NCI-H1105 treated with DMSO at 0.1 percent for 48 hours (cell line): ENCODE measurements at places on chromosomes 4 and X.

DNA sequence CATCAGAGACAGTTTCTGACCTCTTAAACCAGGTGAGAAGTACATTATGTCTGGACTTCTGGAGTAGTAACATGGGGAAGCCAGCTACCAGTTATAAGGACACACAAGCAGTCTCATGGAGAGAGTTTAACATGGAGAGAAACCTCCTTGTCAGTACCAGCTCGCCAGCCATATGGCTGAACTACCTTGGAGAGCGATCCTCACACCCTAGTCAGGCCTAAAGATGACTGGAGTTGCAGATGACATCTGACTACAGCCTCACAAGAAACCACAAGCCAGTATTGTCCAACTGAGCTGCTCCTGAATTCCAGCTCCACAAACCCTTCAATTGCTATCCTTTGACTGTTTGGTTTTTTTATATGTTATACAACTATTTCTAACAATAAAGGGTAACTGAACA, 49.8 kb downstream of the PDHA2 start:
- DNase-seq = no peak

DNA sequence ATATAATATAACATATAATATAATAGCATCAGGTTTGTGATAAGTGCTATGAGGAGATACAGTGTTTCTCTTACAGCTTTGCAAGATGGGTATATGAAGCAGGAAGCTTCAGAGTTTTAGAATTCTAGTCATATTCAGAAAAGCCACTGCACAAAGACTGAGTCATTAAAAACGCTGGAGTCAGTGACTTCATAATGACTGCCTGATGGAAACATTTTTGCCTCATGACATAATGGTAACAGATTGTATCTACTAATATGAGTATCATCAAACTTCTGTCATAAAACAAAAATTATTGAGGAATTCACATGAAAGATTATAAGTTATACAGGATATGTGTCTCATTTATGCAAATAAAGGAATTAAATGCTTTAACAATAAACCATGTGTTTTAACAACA, 46.8 kb downstream of the EPHA5 start:
- no peak for DNase-seq

- DNase-seq = peak; percentile 16
These were observed 861 bp downstream of the SEC24D start for GRCh38 chr4:118834960-118835569.

- DNase-seq = no peak
These were observed 19.1 kb downstream of the GPRASP3 start for GRCh38 chrX:102739657-102740056.

DNA sequence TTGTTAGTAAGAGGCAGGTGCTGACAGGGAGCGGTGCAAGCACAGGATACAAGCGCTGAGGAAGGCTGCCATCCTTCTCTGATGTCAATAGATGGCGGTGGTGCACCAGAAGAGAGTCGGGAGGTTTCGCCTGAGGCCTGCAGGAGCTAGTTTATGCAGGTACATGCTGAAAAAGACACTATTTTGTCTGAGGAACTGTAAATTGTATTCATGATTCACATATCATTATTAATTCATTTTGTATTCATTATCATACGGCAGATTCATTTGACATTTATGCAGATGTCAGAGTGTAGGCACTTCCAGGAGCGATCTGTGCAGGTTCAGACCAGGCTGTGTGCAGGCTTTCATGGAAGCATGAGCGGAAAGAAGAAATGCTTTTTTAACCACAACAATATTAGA, 824.0 kb downstream of the STIM2 start:
- peak; percentile 41 for DNase-seq

- no peak for DNase-seq
These were observed 139.5 kb downstream of the PDLIM5 start for GRCh38 chr4:94591289-94591688.

DNA sequence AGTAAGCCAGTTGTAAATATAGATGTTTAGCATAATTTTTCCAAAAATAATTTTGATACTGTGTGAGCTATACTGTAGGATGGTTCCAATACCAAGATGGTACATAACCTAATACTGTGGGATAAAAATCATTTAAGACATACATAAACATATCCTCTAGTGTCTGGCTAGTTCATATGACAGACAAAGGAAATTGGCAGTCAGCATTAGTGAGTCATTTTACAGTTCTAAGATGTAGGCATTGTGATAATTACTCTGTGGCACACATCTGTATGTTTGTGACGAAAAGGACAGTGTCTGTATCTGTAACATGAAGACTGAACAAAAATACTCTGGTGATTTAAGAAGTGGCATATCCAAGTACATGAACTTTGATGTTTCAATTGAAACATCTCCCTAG, 49.6 kb downstream of the UGT2A2 start:
- no peak for DNase-seq

DNA sequence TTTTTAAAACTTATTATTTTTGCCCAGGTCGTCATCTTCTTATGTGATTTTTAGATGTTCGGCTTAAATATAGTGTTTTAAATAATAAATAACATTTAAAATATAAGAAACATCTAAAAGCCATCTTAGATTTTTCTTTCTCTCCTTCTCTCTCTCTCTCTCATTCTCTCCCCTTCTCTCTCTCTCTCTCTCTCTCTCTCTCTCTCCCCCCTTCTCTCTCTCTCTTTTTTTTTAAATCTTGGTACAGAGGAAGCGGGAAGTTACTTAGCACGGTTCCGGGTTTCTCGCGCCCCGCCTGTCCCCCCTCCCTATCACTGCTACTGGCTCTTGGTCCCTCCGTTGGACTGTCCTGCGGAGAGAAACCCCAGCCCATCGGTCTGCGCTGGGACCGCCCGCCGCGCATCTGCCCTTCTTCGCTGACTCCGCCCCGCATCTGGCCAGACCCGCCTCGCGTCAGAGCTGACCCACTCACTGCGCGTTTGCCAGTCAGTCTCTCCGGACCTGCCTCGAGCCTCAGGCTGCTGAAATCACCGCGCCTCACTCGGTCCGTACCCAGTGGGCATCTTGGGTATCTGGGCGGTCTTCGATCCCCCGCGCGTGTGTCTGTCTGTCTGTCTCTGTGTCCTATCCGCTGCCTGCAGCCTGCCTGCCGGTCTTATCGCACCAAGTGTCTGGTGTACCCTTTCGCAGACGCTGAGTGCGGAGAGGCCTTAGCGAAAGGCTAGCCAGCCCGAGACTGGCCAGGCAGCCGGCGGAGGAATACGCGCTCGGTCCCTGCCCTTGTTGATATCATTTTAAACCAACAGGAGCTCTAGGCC, at the start of gene PABPC5:
Gene PABPC5, plus strand, starts transcription at position 489 of the 818 bp plus-strand sequence. CDS start 739 bp downstream, outside the sequence.
- DNase-seq = peak; percentile 80

DNA sequence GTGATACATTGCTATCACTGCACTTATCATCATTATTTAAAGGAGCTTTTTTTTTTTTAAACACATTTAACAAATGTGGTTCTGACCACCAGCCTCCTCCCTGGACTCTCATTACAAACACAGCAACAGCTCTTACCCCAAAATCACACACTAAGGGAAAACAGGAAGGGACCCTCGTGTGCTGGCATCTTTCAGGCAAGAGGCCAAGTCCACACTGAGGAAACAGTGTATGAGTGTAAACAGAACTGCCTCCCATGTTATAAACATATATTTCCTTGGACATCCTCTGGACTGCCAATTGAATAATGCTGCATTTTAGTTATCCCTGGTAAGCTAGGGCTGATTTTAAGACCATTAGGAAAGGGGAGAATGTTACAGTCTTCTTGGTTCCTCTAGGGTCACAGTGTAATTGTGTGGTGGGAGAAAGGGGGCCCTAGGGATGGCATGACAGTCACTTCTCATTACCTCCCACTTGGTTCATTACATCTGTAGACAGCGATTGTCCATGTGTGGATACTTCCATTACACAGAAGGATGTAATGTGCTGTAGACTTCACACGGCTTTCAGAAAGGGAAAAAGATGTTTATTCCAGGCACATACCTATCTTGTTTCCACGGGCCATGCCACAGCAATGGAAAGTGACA, 244.6 kb upstream of the TET2 start:
- DNase-seq = no peak

DNA sequence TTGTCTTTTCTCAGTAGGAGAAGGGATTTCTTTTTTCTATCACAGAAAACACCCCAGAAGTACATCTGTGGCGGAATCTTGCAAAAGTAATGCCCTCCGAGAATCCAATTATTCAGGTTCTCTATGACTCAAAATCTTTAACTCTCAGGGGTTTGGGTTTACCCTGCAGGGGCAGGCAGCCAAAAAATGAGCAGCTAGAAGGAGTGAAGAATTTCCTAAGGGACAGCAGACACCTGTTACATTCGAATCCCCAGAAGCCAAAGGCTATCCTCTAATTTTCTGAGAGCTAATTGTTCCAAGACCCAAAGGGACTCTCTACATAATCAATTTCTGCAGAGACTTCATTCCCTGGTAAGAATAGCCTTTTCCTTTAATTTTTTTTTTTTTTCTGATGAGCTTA, 27.5 kb upstream of the CBR4 start:
- DNase-seq = no peak

DNA sequence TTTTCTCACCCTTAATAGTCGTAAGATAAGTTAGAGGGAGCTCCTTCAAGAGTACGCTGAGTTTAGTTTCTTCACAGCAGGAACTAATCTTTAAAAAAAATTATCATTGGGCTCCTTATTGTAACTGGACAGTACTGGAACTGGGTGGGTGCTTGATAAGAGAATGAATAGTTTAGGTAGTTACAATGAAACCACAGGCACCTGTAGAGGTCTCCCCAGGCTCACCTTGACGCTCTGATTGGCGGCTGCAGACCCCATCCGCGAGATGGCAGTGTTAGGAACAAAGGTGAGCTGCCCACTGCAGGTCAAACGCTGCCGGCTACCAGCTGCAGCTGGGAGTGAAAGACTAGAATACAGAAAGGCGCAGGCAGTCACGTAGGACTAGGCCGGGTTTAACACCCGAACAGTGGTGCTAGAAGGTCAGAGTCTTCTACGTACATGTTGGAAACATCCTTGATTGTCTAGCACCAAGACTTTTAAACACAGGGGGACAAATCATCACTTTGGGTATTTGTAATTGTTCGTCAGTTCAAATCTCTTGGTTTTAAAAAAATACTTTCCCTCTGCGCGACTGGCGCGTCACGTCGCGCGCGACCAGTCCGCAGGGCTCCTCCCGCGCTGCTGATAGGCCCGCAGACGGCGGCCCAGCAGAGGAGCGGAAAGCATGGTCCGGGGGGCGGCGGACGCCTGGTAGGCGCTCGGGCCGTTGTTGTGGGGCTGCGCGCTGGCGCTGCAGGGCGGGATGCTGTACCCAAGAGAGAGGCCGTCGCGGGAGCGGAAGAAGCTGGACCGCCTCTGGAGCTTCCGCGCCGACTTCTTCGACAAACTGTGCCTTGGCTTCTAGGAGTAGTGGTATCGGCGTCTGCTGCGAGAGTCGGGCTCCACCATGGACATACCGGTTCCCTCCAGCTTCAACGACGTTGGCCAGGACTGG, 45.6 kb downstream of the SMARCA5 start:
- peak; percentile 90 for DNase-seq

DNA sequence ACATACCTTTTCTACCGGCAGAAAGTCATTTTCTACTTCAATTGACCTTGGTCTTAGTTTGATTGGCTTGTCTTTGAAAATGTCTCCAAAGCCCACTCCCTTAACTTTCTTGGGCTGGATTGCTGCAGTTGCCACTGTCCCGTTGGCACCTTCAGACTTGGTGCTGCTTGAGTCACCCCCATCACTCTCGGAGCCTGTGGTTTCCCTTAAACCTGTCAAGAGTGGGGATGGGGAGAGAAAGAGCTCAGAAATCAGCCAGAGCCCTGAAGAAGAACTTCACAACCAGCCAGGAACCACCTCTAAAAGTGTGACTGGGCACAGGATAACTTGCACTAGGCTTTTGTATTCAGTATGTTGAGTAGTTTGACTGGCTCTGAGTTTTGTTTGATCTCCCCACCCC, 168.5 kb upstream of the MAP3K15 start:
- DNase-seq = no peak

- no peak for DNase-seq
These were observed 18.9 kb downstream of the LAMP2 start for GRCh38 chrX:120450163-120450562.

DNA sequence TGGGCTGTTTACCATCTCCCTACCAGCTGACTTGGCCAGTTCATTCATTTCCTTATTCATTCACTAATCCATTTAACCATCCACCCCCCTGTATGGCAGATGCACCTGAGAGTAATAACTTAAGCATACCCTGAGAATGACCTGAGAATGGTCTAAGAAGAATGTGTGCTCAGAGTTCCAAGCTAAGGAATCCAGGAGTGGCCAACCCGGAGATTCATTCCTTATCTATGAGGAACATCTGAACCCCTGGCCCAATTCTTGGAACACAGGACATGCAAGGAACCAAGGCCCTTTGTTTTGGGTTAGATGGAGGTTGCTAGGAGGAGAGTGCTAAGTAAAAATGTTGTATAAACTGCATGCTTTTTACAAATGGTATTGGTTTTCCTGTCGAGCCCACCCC, 13.5 kb upstream of the STARD8 start:
- DNase-seq = no peak

DNA sequence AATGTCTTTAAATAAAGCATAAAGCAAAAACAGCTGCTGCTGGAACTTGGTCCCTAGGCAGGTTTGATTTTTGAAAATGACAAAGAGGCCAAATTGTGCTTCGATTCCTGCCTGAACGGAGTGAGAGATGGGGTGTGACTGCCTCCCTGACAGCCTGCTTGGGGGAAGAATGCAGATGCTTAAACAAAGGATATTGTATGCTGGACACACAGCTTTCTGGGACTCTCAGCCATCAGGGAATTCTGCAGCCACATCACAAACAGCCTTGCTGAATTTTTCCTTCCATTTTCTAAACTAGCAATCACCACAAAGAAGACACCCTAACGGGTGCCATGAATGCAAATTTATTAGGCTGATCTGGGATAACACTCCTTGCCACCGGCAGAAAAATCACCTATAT, 83.9 kb upstream of the CPEB2 start:
- DNase-seq = no peak
